Left colon (tissue), 2 donors: ENCODE measurements at places on chromosomes 11 and 22. TPM values are rescaled to one million over a fixed set of nuclear protein-coding genes. Genes with fewer than 3 reads are reported as not detected.

The SCN4B gene
- total RNA-seq, result 0.67 TPM

The KRTAP5-7 gene
- 0.73 TPM for total RNA-seq

The CFAP300 gene
- total RNA-seq, result not detected

The HEPHL1 gene
- not detected for total RNA-seq

The SLC5A4 gene
- total RNA-seq, result 0.42 TPM

The MS4A4A gene
- total RNA-seq, result 7.6 TPM

The HSPB2 gene
- 0.73 TPM for total RNA-seq

The IGLL1 gene
- total RNA-seq, result not detected

The XKR3 gene
- not detected for total RNA-seq

The STIM1 gene
- total RNA-seq, result 65.4 TPM

The SMTNL1 gene
- total RNA-seq, result not detected

The SPINDOC gene
- total RNA-seq, result 6.4 TPM

The OTOG gene
- total RNA-seq, result not detected

- no peak for DNase-seq
These were observed 5.6 kb upstream of the ZBED4 start for GRCh38 chr22:49847751-49848689.

- no peak for DNase-seq
These were observed 17.5 kb upstream of the OPCML start for GRCh38 chr11:133549826-133550225.

GRCh38 chr11:61699737-61700160, 19.6 kb downstream of the DAGLA start:
- peak; percentile 79 for DNase-seq

DNA sequence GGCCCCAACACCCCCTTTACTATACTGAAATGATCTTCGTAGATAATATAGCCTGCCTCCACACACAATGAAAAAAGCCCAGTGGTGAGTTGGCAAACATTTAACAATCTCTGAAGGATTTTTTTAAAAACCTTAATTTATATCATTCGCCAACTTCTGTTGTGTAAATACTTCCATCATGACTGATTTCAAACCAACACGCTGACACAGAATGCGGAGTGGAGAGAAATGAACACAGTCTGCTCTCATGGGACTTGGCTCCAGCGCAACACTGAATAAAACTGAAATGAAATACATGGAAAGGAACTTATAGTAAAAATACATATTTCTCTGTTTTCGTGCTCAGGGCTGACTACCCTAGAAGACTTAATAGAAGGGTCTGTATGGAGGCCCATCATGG, 61.3 kb upstream of the WNT11 start:
- no peak for DNase-seq

- DNase-seq, result no peak
These were observed 34.4 kb downstream of the PRMT3 start for GRCh38 chr11:20421946-20422345.

DNA sequence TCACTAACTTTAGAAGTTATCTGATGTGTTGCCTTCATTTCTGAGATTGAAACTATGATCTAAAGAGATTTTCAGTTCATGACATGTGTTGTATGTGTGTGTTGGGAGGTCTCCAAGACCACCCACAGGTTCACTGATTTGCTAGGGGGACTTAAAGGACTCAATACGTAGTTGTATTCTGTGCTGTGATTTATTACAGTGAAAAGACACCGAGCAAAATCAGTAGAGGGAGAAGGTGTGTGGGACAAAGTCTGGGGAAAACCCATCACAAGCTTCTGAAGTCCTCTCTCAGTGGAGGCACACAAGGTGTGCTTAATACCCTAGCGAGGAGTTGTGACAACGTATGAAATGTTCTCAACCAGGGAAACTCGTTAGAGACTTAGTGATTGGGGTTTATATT, 35.6 kb downstream of the RNF169 start:
- DNase-seq, result no peak

- DNase-seq, result no peak
These were observed 41.5 kb downstream of the TRMU start for GRCh38 chr22:46376908-46377524.

- no peak for DNase-seq
These were observed 121.5 kb upstream of the TEAD1 start for GRCh38 chr11:12552692-12553091.

GRCh38 chr11:111186308-111186915, 59.1 kb upstream of the POU2AF2 start:
- DNase-seq, result no peak

GRCh38 chr22:27063406-27063805, 406.0 kb downstream of the MIAT start:
- DNase-seq, result no peak

DNA sequence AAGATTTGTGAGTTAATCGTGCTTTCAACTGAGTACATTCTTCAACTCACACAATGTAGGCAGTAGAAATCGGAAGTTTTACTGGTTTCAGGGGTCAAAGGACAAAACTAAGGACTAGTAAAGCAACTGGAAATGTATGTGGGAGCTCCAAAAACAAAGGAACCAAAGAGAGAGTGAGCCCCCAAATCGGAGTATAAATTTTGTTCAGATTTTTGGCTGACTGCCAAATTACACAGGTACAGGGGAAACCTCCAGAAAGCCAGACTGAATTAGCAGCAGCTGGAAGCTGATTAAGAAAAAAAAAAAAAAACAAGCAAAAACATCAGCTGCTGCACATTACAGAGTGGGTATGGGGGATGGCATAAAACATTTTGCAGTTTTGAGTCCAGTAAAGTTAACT, 75.2 kb upstream of the GNAZ start:
- no peak for DNase-seq

- DNase-seq, result peak; percentile 69
These were observed 11.2 kb downstream of the TOM1 start for GRCh38 chr22:35310556-35311550.

DNA sequence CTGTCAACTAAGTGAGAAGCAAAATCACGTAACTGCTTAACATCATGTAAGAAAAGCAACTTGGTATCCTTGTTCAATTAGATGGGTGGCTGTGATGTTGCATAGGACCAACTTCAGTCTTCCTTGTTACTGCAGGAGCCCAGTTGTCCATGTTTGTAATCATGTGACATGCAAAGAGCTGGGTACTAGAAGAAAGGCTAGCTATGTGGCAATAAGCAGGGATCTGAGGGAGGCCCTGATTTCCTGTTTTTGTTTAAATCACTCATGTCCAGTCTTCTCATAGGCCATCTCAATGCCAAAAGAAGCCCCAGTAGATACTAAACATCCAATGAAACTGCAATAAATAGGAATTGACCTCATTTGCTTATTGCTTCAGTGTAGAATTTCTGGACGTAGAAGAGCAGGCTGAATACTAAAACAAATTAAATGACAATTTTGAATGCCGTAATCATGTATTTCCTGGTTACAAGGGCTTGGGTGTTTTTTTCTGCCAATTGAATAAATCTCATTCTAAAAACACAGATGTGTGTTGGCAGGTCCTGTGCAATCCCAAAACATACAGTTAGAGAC, 140.8 kb upstream of the ARHGAP20 start:
- DNase-seq, result no peak

GRCh38 chr11:64787526-64788320, 9.4 kb upstream of the SF1 start:
- DNase-seq, result peak; percentile 88

GRCh38 chr11:70088735-70089250, 10.7 kb downstream of the ANO1 start:
- no peak for DNase-seq

GRCh38 chr11:48028914-48029680, 48.7 kb downstream of the PTPRJ start:
- DNase-seq, result no peak

- DNase-seq, result no peak
These were observed 186.4 kb downstream of the BLID start for GRCh38 chr11:121929581-121929980.

- DNase-seq, result peak; percentile 52
These were observed 741 bp downstream of the CARS1 start for GRCh38 chr11:3056296-3057068.

GRCh38 chr11:57325735-57326048, 940 bp upstream of the TNKS1BP1 start:
- peak; percentile 86 for DNase-seq

DNA sequence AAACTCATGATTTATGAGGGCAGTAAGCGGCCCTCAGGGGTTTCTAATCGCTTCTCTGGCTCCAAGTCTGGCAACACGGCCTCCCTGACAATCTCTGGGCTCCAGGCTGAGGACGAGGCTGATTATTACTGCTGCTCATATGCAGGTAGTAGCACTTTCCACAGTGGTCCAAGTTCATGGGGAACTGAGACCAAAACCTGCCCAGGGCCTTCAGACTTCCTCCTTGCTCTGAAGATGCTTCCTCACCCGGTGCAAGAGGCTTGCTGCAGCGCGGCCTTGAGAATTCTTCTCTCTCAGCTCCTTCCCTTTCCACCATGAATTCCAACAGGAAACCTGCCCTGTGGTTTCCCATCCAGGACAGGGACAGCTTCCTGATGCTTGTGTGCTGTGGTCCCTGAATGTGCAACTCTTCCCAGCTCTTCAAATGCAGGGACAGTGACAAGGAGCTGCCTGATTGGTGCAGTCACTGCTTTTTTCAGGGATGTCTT, 53.9 kb downstream of the GGTLC2 start:
- DNase-seq, result no peak

DNA sequence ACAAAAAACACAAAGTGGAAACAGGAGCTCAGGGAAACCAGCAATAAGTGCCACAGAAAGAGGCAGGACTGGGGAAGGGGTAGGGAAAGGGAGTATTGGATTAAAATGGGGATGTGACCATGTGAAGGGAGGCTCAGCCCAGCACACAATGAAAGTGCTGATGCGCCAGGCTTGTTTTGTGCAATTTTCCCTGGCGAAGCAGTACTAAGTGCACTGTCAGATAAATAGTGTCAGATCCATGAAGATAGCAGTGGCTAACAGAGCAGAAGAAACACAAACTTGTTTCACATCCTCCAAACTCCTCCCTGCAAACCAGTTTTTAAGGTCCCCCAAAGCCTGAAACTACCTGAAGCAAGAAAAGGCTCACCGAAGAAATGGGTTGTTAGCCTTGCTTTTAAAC, 50.7 kb upstream of the RAPSN start:
- DNase-seq, result no peak

- DNase-seq, result no peak
These were observed 32.4 kb upstream of the SCGB1D1 start for GRCh38 chr11:62157603-62158002.

- no peak for DNase-seq
These were observed 4.2 kb downstream of the USP2 start for GRCh38 chr11:119377112-119377901.

- DNase-seq, result peak; percentile 36
These were observed 10.3 kb downstream of the APOL4 start for GRCh38 chr22:36191106-36191836.

- DNase-seq, result no peak
These were observed 69.4 kb upstream of the CLMP start for GRCh38 chr11:123264431-123264780.

DNA sequence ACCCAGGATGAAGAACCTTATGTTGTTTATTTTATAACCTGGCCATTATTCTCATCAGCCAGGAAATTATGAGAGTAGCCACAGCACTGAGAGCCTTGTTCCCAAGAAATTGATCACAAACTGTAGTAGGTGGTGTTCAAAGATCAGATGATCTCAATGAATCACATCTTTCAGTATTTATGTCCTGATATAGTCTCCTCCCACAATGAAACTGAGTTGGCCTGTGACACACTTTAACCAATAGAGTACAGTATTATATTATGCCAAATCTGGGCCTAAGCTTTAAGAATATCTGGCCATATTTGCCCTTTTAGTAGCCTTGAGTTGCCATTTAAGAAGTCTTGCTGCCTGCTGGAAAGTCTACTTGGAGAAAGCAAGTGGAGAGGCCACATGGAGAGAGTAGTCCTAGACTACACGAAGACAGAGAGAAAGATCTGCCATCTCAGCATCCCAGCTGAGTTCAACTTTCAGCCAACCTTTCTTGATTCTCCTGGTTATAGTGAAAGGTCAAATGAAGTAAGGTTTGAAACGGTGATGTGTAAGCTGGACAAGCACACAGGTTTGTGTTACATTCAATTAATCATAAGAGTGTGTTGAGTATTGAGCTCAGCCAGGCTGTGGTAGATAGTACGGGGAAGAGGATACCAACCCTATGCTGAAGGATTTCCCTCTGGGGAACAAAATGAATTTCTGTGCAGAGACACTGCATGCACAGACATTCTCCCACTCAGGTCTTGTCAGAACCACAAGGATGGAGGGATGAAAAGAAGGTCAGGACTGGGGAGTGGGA, 561.8 kb downstream of the SOX6 start:
- no peak for DNase-seq

DNA sequence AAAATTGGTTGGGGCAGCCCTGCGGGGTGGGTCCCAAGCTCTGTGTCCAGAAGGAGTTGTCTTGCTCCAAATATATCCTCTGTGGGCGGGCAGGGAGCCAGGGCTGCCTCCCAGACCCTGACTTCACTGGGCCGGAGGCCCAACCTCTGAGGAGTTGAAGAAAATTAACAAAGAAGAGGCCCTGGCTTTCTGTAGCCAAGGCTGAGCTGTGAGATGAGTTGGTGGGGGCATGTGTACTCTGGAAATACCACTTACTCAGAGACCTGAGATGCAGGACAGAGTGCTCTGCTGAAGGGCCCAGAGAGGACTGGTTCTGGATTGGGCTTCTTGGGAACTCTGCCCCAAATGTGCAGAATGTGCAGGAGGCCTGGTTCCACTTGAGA, 96.3 kb downstream of the SWAP70 start:
- peak; percentile 77 for DNase-seq

DNA sequence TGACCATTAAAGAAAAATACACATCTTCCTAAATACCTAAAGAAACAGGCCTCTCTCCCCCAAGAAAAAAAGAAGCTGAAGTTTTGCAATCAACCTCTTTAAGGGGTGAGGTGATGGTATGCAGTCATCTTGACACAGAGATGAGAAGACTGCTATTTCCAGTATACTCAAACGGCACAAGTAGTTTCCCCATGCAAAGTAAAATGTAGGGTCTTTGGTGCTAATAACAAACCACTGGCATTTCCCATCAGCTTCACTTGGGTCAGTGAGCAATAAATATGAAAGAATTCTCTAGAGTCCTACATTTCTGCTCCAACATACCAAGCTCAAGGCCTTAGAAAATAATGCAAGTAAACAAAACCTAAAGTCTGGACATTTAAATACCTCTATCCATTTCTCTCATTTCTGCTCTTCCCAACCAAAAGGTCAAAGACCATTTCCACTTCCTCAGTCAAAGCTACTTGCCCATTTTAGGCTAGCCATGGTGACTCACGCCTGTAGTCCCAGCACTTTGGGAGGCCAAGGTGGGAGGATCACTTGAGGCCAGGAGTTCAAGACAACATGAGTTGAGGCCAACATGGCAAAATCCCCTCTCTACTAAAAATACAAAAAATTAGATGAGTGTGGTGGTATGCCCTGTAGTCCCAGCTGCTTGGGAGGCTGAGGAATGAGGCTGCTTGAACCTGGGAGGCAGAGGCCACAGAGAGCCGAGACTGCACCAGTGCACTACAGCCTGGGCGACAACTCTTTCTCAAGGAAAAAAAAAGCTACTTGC, 39.5 kb upstream of the CHRNA10 start:
- DNase-seq, result no peak

DNA sequence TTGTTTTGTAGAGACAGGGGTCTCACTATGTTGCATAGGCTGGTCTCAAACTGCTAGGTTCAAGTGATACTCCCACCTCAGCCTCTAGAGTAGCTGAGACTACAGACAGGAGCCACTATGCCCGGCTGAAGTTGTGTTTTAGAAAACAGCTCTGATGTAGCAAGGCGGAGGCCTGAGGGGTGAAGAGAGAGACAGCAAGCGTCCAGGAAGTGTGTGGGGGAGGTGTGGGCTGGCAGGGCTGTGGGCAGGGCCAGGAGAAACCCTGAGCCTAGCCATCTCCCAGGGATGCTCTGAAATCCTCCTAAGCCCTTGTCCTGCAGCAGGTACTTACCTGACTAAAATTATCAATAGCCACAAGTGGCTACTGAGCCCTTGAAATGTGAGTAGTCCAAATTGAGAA, 16.1 kb upstream of the RPS3 start:
- DNase-seq, result no peak

- no peak for DNase-seq
These were observed 8.8 kb downstream of the TXN2 start for GRCh38 chr22:36472689-36473088.
